ENCODE measurements at places on chromosomes 13 and 19. TPM values are rescaled to one million over a fixed set of nuclear protein-coding genes. Genes with fewer than 3 reads are reported as not detected.

ZNF14 gene
- total RNA-seq = 1.9 TPM

SYNE4 gene
- 0.72 TPM for total RNA-seq

SLITRK5 gene
- total RNA-seq = 0.62 TPM

ZNF729 gene
- not detected for total RNA-seq

KIR3DL2 gene
- total RNA-seq = not detected

PRSS57 gene
- total RNA-seq = not detected

ZNF724 gene
- 0.76 TPM for total RNA-seq

TEKTIP1 gene
- not detected for total RNA-seq

PNPLA6 gene
- 33.9 TPM for total RNA-seq

ITGBL1 gene
- total RNA-seq = 1.5 TPM

ANGPTL4 gene
- total RNA-seq = 173 TPM

SLC25A41 gene
- total RNA-seq = 0.24 TPM

PLVAP gene
- not detected for total RNA-seq

CEACAM8 gene
- not detected for total RNA-seq

PLPP2 gene
- 109 TPM for total RNA-seq

IGFL1 gene
- 3.1 TPM for total RNA-seq

IGSF23 gene
- total RNA-seq = 0.63 TPM

CCDC8 gene
- not detected for total RNA-seq

POU2F2 gene
- total RNA-seq = 0.37 TPM

RNF225 gene
- total RNA-seq = 0.23 TPM

SIGLEC10 gene
- total RNA-seq = not detected

C1QTNF9B gene
- not detected for total RNA-seq

FSTL3 gene
- 122 TPM for total RNA-seq

MISP gene
- total RNA-seq = 91.6 TPM

CYP4F12 gene
- total RNA-seq = 2.3 TPM

All from A549 treated with RU486 at 1 μM for 4 hours (cell line).